Activated T-cell treated with anti-CD3 and anti-CD28 coated beads, Interleukin-2, amount 50 U/mL, for 48 hours (primary cell): ENCODE measurements at places on chromosomes 7 and 10.

- DNase-seq: no peak
These were observed 12.5 kb upstream of the ZNF212 start for GRCh38 chr7:149226840-149227494.

DNA sequence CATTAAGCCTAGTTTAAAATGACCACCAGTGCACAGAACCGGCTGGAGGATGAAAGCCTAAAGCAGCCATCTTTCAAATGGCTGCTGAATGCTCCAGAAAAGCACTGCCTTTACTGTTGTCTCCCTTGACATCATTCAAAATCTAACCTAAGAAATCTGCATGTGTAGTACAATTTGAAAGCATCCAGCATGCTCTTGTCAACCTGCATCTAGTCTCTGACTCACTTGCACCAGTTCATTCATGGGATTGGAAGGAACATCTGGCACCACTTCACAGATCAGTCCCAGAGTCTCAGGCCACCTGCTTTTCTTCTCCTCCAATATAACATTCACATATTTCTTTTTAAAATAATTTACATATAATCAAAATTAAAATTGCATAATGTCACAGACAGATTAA is 76.2 kb downstream of the RNF133 start:
- no peak for DNase-seq

- peak; percentile 63 for DNase-seq
These were observed 12.3 kb downstream of the CNPY1 start for GRCh38 chr7:155533827-155534690.

GRCh38 chr7:134553976-134554375 is 5.1 kb downstream of the AKR1B15 start:
- DNase-seq: no peak

GRCh38 chr10:24727786-24728185 is 4.1 kb upstream of the ARHGAP21 start:
- DNase-seq: no peak

DNA sequence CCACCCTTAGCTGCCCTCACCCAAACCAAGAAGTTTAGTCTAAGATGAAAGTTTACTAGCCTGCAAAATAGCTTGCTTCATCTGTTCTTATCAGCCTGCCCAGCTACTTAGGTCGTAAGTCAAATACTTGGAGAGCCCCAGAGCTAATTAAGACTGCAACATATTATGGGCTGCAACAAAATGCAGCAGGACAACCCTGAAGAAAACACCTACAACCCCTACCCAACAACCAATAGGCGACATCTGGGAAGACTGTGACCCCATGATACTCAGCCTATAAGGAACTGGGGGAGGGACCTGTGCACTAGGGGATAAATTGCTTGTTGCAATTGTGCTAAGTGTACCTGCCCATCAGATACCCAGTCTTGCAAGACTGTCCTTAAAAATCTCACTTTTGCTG is 64.1 kb downstream of the LYZL2 start:
- no peak for DNase-seq

- DNase-seq: no peak
These were observed 47.6 kb downstream of the GTF2IRD1 start for GRCh38 chr7:74501298-74501697.

DNA sequence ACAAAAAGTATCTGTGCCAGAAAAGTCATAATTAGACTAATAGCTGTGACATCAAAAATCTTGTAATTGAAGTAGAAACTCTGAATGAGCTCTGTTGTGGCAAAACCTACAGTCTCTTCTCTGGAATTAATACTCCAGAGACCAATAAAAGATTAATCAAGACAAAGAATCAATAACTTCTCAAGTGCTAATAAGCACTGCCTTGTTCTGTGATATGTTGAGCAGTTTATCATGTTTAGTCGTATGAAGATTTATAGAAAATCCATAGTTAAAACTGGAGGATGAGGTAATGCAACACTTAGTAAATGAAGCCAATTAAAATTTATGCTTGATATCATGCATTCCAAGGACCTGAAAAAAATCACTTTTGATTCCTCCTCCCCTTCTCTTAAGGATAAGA is 72.3 kb upstream of the RNF32 start:
- DNase-seq: no peak

DNA sequence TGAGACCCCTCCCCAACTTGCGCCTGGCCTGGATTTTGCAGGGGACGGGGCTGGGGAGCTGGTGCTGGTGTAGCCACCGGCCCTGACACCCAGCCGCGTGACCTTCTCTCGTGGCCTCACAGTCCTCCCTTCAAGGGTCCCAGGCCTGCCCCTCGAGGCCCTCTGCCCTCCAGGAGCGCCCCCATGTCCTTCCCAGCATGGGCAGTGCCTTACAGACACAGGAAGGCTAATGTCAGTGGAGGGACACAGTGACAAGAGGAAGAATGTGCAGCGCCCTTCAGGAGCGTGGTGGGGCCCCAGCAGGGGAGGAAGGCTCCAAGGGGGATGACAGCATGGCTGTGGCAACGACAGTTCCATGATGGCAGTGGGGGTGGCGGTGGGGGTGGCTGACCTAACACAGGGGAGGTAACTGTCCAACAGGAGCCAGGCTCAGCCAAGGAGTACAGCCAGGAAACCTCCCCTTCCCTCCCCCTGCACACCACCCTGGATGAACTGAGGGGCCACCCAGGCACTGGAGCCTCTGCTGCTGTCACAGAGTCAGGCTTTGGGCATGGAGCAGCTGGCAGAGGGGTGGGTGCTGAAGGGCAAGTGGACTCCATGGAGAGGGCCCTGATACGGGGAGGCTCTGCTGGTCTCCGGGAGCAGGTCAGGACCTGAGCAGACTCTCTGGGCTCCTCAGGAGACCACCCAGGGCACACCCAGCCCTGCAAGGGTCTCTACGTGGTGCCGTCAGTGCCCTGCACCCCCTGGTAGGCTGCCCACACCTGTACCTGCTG is 76.0 kb upstream of the RET start:
- DNase-seq: no peak

- DNase-seq: no peak
These were observed 488.9 kb downstream of the SH2D4B start for GRCh38 chr10:81026591-81026990.
